Bronchial smooth muscle cell (primary cell): ENCODE measurements at places on chromosomes 1 and 21. TPM values are rescaled to one million over a fixed set of nuclear protein-coding genes. Genes with fewer than 3 reads are reported as not detected.

Gene MAP3K21
- 0.32 and 0.52 TPM in 2 replicates for total RNA-seq

Gene SPAG17
- total RNA-seq = not detected in 2 replicates

Gene ADAMTS4
- 1.1 and 1.4 TPM in 2 replicates for total RNA-seq

Gene FCRL5
- total RNA-seq = not detected in 2 replicates

Gene CFH
- total RNA-seq = 119 and 157 TPM in 2 replicates

Gene SERPINC1
- total RNA-seq = not detected in 2 replicates

Gene SMIM1
- 3.5 and 4.1 TPM in 2 replicates for total RNA-seq

Gene CAPN9
- 0.09 and 0.16 TPM in 2 replicates for total RNA-seq

Gene SYT11
- 37.8 and 39.4 TPM in 2 replicates for total RNA-seq

Gene CD101
- total RNA-seq = 0.60 and 0.63 TPM in 2 replicates
